Femur (tissue), 1 donor: ENCODE measurements at places on chromosomes 6 and 20.

- no peak for DNase-seq
Measured at GRCh38 chr20:38609815-38610214, 8.2 kb downstream of the ARHGAP40 start.

GRCh38 chr6:143149771-143150170 lies 89.1 kb downstream of the AIG1 start:
- DNase-seq = no peak

- no peak for DNase-seq
Measured at GRCh38 chr20:61801857-61802442, 263.7 kb downstream of the TAF4 start.

DNA sequence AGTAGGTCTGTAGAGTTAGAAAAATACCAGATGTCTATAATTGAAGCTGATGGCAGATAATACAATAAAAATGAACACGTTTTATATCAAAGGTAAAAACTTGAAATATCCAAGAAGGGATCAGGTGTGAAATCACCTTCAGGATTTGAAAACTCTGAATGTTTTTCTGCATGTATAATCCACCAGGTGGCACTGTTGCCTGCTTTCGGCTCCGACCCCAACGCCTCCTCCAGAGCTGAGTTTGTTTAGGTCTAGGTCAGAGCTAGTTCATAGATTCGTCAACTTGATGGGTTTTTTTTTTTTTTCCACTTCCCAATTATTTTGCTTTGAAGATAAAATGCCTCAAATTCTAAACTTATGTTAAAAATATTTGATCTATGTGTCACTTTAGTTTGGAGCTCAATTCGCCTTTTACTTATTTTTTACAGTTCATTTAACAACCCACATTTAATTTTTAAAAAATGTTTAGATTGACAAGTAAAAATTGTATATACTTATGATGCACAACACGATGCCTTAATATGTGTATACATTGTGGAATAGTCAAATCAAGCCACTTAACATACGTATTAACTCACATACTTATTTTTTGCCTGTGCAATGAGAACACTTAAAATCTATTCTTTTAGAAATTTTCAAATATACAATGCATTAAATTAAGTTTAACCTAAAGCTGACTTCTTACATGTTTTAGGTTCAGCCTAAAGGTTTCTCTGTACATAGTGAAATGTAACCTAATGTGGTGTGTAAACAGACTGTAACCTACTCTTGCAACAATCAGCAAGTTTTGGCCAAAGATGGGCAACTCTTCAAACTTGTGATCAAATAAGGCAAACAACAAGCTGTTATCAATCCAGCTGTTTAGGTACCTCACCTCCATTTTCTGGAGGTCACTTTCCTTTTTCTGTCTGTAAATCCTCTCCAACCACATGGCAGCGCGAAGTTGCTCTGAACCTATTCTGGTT lies 39.4 kb upstream of the ENPP4 start:
- DNase-seq = peak; percentile 45
